ENCODE measurements at places on chromosomes 12 and 14.

- DNase-seq: no peak
Measured at GRCh38 chr12:50132505-50133135, 20.6 kb downstream of the COX14 start.

GRCh38 chr12:91588874-91589454 is 406.3 kb upstream of the DCN start:
- no peak for DNase-seq

DNA sequence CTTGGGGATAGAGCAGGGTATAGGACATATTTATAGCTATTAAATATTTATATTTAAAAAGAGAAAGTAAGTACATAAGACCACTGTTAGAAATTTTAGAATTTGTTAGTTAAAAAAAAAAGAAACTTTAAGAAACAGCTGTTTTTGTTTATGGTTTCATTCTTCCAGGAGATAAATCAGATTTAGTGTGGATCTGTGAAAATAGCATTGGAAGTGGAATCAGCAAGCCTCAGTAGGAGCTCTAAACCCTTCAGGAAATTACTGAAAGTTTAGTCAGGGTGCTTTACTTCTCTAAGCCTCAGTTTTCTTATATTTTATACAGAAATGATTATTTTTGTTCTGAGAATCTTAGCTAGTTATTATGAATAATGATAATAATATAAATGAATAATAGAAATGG is 316.0 kb upstream of the NOVA1 start:
- no peak for DNase-seq

DNA sequence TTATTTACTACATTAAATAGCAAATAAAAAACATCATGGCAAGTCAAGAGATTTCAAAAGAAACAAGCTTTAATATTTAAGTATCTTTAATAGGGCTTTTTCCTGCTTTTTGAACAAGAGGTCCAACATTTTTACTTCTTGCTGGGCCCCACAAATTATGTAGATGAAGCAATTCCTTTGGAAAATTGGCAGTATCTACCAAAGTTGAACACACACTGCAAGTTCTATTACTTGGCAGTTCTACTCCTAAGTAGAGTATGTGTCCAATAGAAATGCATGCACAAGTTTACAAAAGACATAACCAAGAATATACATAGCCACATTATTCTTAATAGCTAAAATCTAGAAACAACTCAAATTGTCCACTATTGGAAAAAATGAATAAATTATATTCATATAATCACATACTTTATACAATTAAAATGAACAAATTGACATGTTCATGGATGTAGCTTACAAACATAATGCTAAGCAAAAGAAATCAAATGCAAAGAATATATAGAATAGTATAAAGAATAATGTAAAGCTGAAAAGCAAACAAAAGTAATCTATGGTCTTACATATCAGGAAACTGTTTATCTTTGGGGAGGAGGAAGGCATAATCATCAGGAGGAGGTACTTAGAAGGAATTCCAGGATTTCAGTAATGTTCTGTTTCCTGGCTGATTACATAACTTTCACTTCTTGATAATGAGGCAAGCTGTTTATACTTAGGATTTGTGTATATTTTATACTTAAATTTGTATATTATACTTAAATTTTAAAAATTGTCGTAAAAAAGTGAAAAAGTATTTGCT is 6.5 kb upstream of the TMBIM4 start:
- DNase-seq: no peak

DNA sequence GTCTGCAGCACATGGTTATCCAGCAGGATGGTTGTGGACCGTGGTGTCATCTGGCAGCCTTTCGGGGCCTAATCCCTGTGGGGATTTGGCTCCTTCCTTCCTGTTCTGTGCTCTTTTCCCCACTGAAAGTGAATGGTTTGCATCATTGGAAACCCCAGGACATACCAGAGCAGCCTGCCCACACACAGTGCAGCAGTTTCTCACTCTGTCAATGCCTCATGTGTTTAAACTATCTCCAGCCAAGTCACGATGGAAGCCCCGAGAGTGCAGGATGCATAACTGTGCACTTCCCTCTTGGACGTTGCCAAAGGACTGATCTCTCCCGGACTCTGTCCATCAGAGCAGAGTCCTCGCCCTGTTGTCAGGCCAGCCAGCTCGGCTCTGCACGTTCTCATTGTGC is 29.0 kb upstream of the AMN start:
- DNase-seq: no peak
